Small intestine (tissue), 16 donors: ENCODE measurements at places on chromosomes 11 and 22.

DNA sequence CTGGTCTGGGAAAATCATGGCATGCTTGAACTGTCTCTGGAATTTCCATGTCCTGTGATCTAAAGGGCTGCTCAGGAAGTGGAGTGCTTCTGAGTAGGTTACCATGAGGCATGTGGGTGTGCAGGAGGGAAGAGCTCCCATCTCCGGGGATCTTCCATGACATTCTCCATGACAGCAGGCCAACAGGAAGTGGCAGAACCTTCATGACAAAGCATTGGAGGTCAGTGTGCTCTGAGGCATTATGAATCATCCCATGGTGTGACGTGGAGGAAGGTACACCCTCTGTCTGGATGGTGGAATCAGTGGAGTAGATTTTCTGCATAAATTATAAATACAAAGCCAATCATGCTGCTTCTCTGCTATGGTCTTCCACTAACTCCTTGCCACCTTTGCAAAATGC is 139.6 kb upstream of the E2F8 start:
- H3K4me3 ChIP-seq, result no peak overlapping the region
- no peaks in the 10 kb centered on the region for H3K27me3 ChIP-seq
- DNase-seq, result no peak
- no peak overlapping the region for H3K27ac ChIP-seq
- no peaks in the 10 kb centered on the region for H3K4me1 ChIP-seq

- H3K36me3 ChIP-seq, result no peaks in the 10 kb centered on the region
- H3K27me3 ChIP-seq, result no peaks in the 10 kb centered on the region
- H3K4me3 ChIP-seq, result no peak overlapping the region
- DNase-seq, result no peak
- peak overlapping the region; percentile 98 for H3K27ac ChIP-seq
Observed at GRCh38 chr11:77085652-77086051, 17.0 kb upstream of the OMP start.

DNA sequence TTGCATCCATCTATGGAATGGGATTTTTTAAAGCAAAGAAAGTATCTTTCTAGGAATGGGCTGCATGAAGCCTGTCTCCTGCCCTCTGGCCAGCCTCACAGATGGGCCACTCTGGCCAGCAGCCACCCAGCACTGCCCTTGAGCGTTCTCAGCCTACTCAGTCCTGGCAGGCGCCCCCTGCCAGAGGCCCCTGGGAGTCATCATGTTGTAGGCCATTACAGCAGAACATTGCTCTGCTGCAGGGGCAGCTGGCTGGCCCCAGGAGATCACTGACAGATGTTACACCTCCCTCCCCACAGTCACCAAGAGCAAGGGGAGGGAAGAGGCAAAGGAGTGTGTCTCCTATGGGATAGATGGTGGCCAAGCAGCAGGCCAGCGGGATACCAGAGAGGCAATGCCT is 363.7 kb downstream of the NXPE2 start:
- DNase-seq, result no peak
- no peaks in the 10 kb centered on the region for H3K36me3 ChIP-seq
- H3K27me3 ChIP-seq, result no peaks in the 10 kb centered on the region
- H3K27ac ChIP-seq, result no peak overlapping the region
- H3K4me3 ChIP-seq, result no peak overlapping the region

- no peaks in the 10 kb centered on the region for H3K4me1 ChIP-seq
- DNase-seq, result no peak
- no peaks in the 10 kb centered on the region for H3K27me3 ChIP-seq
- peaks cover 47% of the 10 kb centered on the region for H3K36me3 ChIP-seq
Observed at GRCh38 chr11:17383461-17383860, 5.0 kb downstream of the KCNJ11 start.

DNA sequence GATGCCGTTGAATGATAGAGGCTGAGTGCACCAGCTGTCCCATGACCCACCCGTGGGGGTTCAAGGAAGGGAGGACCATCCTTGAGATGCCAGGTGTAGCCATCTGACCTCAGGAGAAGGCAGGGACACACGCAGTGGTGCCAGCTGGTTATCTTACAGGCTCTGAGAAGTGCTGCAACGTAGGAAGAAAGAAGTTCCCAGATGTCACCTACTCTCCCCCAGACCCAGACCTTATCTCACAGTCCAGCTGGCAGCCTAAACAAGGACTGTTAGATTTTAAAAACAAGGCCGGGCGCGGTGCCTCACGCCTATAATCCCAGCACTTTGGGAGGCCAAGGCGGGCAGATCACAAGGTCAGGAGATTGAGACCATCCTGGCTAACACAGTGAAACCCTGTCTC is 1307.6 kb downstream of the TBC1D22A start:
- no peaks in the 10 kb centered on the region for H3K27me3 ChIP-seq
- H3K36me3 ChIP-seq, result no peaks in the 10 kb centered on the region
- no peaks in the 10 kb centered on the region for H3K4me1 ChIP-seq
- DNase-seq, result no peak
- no peak overlapping the region for H3K4me3 ChIP-seq
- no peak overlapping the region for H3K27ac ChIP-seq

- no peak overlapping the region for H3K27ac ChIP-seq
- H3K27me3 ChIP-seq, result no peaks in the 10 kb centered on the region
- peaks cover 5% of the 10 kb centered on the region for H3K4me1 ChIP-seq
Observed at GRCh38 chr11:19525276-19525675, 187.4 kb upstream of the NAV2 start.

- H3K27me3 ChIP-seq, result no peaks in the 10 kb centered on the region
- no peak for DNase-seq
- no peak overlapping the region for H3K27ac ChIP-seq
- peaks cover 16% of the 10 kb centered on the region for H3K36me3 ChIP-seq
- H3K4me3 ChIP-seq, result no peak overlapping the region
- no peaks in the 10 kb centered on the region for H3K4me1 ChIP-seq
Observed at GRCh38 chr11:94169516-94169915, 40.9 kb downstream of the PANX1 start.

DNA sequence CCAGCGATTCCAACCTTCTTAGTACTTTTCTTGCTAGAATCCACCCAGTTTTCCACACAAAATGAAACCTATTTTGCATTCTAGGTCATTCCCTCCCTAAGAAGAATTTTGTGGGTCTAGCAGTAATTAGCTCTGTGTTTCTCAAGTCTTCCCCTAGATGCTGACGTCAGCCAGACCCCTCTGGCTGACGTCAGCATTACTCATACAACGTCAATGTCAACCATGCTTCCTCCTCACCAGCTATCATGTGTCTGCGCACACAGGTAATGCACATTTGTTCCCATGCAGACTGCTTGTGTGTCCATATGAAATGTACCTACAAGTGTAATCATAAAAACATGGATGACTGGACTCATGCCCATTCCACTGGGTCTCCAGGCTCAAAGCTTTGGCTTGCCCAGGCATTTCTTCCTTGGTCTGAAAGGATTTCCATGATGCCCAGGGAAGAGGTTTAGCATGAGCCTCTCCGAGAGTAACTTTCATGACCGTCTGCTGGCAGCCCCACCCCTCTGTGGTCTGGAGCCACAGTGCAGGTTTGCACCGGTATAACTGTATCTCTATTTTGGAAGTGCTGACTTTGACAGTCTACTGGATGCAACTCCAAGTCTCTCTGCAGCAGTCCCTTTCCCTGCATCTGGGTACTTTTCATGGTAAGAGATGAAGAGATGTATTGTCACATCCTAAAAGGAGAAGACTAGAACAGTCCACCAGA is 58.6 kb downstream of the DSCAML1 start:
- H3K4me1 ChIP-seq, result no peaks in the 10 kb centered on the region
- peaks cover 2% of the 10 kb centered on the region for H3K27me3 ChIP-seq
- DNase-seq, result no peak
- no peak overlapping the region for H3K4me3 ChIP-seq
- H3K36me3 ChIP-seq, result no peaks in the 10 kb centered on the region

DNA sequence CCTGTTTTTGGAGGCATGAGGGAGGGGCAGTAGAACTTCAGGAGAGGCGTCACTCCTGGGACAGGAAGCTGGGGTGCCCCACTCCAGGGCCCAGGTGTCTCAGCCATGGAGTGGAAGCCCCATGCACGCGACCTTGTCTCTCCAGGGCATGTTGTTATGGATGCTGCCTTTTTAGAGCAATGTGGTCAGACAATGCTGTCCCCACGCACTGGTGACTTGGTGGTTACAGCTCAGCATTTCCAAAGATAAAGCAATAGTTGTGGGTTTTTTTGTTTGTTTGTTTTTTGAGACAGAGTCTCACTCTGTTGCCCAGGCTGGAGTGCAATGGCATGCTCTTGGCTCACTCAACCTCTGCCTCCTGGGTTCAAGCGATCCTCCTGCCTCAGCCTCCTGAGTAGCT is 22.3 kb downstream of the EIF4G2 start:
- H3K36me3 ChIP-seq, result no peaks in the 10 kb centered on the region
- H3K27me3 ChIP-seq, result no peaks in the 10 kb centered on the region
- no peak overlapping the region for H3K4me3 ChIP-seq
- DNase-seq, result no peak

GRCh38 chr11:108926171-108926840 is 261.4 kb downstream of the DDX10 start:
- no peak overlapping the region for H3K4me3 ChIP-seq
- no peak overlapping the region for H3K27ac ChIP-seq
- H3K4me1 ChIP-seq, result no peaks in the 10 kb centered on the region
- no peaks in the 10 kb centered on the region for H3K36me3 ChIP-seq
- no peaks in the 10 kb centered on the region for H3K27me3 ChIP-seq
- no peak for DNase-seq

DNA sequence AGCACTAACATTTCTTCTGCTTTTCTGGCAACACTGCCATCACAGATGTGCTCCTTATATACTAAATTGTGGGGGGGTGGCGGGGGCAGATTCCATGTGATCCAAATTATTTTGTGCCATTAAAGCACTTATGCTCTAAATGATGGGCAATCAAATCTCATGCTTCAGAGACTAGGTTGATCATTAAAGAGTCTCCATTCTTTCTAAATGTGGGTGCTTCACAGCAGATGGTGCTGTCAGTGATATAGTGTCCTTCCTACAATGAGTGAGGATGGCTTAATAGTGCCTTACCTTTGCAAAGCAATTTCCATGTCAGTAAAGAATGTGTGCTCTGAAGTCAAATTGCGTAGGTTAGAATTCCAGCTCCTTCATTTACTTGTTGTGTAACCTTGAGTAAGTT is 589.8 kb downstream of the ETS1 start:
- no peaks in the 10 kb centered on the region for H3K36me3 ChIP-seq
- no peak for DNase-seq

DNA sequence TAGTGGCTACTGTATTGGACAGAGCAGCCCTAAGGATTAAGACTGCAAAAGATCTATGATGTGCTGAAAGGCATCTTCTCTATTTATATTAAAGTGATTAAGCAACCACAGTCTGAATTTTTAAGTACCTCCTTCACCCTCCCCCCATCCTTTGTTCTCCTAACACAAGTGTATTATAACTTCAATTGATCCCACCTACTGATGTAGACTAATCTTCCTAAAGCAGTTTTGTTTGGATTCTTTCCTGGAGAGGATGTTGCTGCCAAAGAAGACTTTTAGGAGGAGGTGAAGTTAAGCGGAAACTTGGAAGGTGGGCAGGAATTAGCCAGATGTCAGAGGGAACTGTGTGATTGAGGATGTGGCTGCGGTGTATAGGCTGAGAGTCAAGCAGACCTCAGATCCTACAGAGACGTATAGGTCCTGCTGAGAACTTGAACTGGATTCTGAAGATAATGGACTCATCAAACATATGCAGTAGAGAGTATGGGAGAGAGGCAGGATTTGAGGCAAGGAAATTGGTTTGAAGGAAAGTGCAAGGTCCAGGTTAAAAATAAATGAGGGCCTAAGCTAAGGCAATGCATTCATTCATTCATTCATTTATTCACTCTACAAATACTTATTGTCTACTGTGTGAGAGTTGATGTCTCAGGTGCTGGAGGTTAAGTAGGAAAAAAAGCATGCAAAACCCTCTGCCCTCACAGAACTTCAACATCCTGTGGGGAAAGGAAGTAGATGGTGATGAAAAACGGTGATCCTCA is 5.2 kb upstream of the RASSF10 start:
- DNase-seq, result no peak
- no peak overlapping the region for H3K4me3 ChIP-seq
- H3K27me3 ChIP-seq, result no peaks in the 10 kb centered on the region
- no peaks in the 10 kb centered on the region for H3K36me3 ChIP-seq
- peaks cover 20% of the 10 kb centered on the region for H3K4me1 ChIP-seq
- no peak overlapping the region for H3K27ac ChIP-seq

DNA sequence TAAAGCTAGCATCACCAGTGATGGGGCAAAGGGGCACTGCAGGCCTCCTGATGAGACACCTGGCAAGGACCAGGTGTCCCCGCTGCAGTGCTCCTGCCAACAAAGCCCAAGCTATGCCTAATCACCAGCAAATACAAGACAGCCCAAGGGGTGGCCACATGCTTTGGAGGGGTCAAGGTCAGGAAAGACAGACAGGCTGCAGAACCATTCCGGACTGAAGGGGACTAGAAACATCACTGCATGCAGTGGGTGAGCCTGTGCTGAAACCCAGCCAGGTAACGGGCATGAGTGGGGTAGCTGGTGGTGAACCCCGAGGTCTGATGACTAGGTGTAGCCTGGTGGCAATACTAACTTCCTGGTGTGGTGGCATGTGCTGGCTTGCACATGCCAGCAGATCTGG is 111.1 kb downstream of the MED15 start:
- H3K27ac ChIP-seq, result no peak overlapping the region
- H3K4me3 ChIP-seq, result no peak overlapping the region
- no peaks in the 10 kb centered on the region for H3K27me3 ChIP-seq
- H3K4me1 ChIP-seq, result no peaks in the 10 kb centered on the region

DNA sequence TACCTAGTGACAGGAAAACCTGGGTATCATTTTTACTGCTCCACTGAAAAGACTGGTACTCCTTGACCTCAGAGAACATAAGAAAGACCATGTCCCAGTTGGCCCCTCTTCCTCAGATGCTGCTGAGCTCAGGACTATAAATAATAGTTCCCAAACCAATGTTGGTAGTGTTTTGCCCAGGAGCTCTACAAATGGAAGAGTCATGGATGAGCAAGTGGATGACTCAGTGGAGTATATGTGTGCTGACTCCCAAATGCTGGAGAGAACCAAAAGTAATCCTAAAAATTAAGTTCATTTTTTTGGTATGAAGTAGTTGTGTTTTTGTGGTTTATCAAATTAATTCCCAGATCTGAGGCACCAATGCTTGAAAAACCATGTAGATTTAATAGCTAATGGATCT is 482.0 kb downstream of the KCNA4 start:
- no peaks in the 10 kb centered on the region for H3K27me3 ChIP-seq
- no peak overlapping the region for H3K4me3 ChIP-seq
